ENCODE measurements at places on chromosomes 12 and 14.

- no peak for DNase-seq
These were observed 16.3 kb upstream of the MYO1H start for GRCh38 chr12:109331301-109331952.

DNA sequence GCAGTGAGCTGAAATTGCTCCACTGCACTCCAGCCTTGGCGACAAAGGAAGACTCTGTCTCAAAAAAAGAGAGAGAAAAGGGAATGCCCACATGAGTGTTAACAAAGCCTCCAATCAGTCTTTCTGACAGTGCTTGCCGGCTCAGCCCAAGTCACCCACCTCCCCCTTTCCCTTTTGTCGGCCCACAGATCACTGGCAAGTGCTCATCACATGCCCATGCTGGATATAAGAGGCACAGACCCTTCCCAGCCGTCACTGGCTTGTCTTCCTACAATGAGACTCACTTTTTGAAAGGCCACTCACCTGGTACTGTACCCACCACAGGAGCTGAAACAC, 70.8 kb downstream of the CCDC88C start:
- DNase-seq = no peak

DNA sequence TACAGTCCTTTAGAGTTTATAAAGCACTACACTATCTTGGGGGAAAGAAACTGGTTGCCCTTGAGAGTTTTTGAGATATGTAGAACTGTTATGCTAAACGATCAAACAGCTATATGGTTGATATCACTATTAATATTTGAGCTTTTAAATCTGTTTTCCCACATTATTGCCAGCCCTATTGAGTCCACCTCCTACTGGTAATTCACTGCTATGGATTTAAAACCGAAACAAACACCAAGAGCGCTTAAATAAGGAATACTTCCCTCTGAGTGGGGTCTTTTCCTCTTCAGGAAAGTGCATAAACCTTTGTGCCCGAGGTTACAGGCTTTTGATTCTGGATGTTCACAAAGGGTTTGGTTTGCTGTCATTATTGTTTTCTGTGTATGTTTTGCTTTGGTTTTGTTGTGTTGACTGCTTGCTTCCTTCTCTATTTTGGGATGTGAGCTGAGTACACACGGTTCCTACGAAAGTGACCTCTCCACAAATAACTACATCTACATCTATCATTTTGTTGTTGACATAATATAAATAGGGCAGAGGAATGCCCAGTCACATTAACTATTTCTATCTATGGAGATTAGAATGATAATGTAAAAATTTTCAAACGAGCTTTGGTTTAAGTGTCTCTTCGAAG, 44.8 kb downstream of the LGR5 start:
- no peak for DNase-seq

GRCh38 chr12:44459569-44459968, 416.5 kb downstream of the NELL2 start:
- peak; percentile 79 for DNase-seq

All from thyroid gland (tissue), 4 donors.